ENCODE measurements at places on chromosomes 2 and 18. TPM values are rescaled to one million over a fixed set of nuclear protein-coding genes. Genes with fewer than 3 reads are reported as not detected.

ZAP70 gene
- total RNA-seq = 0.33 TPM

GRCh38 chr2:43885132-43885632 is 46.4 kb downstream of the ABCG8 start:
- no peak for DNase-seq

GRCh38 chr2:205564346-205565141 is 117.8 kb upstream of the NRP2 start:
- peak; percentile 10 for DNase-seq

NYAP2 gene
- not detected for total RNA-seq

GALNT5 gene
- 0.18 TPM for total RNA-seq

STPG4 gene
- not detected for total RNA-seq

DNA sequence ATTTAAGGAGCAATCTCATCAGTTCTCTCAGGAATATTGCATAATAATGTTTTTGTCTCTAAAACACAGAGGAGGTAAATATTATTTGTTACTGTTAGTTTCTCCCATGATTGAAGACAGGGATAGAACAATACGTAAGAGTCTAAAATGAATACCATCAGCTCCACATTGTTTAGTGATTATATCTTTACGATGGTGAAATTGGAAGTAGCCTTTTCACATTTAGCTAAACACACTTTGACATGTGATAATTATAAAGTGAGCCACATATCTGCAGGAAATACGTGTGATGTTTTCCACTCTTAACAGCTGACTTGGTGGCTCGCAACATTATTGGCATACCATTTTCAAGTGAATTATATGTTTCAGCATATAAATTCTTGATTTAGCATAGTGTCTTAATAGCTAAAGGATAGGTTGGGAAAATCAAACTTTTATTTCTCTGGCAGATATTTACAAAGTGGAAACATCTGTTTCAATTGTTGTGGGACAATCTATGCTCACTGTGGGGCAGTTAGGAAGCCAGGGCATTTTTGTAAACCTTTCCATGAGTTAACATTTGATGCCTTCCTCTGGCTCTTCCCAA is 208.1 kb upstream of the RASGRP3 start:
- no peak for DNase-seq

DNA sequence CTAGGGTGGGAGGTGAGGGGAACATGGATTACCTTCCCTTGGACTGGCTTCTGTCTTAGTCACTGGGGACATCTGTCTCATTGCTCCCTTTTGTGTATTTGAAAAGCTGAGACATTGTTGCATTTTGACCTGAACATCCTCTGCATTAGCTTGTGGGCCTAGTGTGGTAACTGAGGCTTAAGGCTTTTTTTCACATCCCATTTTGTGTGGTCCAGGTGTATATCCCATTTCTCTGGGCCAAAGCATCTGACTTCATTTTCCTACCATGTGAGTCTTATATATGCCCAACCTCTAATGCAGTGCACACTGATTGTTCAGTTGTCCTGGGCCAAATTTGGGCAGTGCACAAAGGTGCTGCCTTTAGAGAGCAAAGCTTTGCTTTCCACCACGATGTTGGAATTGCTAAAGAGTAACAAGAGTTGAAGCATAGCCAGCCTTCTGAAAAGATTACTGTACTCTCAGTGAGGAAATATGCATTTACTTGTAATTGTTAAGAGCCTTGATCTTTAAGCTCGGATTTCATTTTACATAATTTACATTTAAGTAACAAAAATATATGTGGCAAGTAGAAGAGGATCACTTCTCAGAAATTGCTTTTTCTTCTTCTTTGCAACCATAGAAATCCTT is 13.3 kb downstream of the PRKCE start:
- DNase-seq = no peak

GALNT13 gene
- 8.7 TPM for total RNA-seq

CCDC68 gene
- 0.10 TPM for total RNA-seq

MRPL44 gene
- 88.1 TPM for total RNA-seq

DNA sequence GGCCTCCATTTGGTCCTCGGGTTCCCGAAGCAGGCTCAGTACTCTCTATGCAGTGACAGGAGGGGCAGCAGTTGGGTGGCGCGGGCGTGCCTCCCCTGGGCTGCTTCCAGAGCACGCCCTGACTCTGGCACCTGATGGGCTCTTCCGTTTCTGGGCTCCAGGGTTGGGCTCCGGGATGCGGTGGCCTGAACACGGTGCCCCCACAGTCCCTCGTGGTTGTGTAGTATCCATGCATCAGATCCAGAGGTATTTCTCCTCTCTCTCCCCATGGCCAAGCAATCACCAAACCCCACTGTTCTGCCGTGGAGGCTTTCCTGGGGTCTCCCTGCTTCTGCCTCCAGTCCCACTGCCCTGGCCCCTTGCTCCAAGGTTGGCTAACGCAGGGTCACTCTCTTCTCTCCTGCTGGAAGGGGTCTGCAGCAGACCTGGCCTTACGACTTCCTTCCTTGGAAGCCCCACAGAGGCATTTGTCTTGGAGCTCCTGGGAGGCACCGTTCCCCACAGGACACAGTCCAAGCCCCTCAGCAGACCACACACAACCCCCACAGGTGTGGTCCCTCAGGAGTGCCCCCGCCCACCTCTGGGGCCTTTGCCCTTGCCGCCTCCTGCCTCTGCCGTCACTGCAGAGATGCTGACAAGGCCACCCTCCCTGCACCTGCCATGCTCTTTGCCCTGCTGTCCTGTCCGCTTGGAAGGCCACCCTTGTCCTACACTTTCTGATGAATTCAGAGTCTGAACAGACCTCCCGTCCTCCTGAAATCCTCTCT is 136.6 kb upstream of the ASB18 start:
- DNase-seq = no peak

- no peak for DNase-seq
Observed at GRCh38 chr2:234198976-234199375, 148.5 kb downstream of the SPP2 start.

FAM237A gene
- total RNA-seq = not detected

DNA sequence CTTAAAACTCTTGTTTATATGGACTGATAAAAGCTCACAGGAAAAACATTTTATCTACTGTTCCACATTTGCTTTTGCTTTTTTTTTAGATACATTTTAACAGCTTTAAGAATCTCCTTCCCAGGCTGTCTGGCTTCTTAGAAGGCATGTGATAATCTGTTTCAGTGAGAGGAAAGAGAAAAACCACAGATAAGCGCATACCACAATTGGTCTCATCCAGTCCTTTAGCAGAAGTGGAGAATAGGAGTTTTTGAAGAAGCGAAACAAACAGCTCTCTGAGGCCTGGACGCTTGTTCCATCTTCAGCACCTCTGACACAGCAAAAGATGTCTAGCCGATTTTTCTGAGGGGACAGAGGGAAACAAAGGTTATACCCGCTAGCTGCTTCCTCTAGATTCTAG is 37.6 kb downstream of the RMC1 start:
- DNase-seq = no peak

DNA sequence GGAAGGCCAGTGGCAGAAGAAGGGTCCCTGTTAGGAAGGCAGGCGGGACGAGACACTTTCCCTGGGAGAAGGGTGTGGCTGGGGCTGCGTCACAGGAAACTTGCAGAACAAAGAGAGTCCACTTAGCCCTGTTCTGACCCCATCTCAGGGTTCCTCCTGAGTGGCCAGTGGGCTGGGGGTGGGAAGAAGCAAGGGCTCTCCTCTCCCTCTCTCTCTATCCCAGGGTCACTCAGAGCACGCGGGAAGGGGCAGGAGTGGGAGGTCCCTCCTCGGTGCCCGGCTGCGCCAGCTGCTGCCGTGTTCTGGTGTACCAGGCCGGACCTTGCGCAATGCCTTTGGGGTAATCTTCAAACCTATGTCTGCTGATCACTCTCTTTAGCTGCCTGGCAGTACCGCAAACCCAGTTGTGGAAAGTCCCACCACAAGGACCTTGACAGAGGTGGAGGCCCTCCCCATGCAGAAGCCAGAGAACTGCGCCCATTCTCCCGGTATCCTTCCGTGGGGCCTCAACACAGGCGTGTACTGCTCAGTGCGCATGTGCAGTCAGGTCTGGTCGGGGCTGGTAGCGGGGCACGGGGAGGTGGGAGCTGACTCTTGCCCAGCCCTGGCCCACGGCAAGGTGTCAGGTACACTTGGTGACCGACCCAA is 47.8 kb upstream of the ST3GAL5 start:
- no peak for DNase-seq

- DNase-seq = no peak
Observed at GRCh38 chr2:18379870-18380269, 180.6 kb downstream of the RDH14 start.

TPGS2 gene
- total RNA-seq = 151 TPM

UBE2E3 gene
- total RNA-seq = 107 TPM

- DNase-seq = peak; percentile 8
Observed at GRCh38 chr2:164430166-164430783, 191.0 kb downstream of the GRB14 start.

SLC9A4 gene
- total RNA-seq = not detected

DNA sequence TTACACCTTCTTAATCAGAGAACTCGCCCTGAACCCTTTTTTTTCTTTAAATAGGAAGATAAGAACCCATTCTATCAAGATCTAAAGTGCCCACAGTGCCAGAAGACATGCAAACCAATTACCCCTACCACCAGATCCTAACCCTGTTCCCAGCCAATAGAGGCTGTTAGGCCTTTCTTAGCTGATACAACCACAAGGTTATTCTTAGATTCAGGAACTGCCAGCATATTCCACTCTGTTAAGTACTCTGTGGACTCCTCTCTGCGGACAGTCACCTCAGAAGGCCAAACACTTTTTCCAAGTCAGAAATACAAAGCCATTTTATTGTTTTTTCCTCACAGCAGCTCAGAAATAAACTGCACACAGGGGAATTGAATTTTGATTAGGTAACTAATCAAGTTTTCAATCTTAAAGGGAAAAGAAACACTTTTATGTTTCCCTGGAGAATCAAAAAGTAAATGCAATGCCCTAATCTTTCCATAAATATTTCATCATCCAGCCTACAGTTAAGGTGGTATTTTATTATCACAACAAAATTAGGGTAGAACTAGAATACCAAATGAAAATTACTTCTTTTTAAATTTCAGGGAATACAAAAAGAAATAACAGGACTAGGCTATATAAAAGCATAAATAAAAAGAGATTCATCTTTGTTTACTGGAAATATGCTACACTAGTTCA is 111.4 kb downstream of the NBAS start:
- peak; percentile 22 for DNase-seq

C18orf32 gene
- total RNA-seq = 21.0 TPM

- peak; percentile 63 for DNase-seq
Observed at GRCh38 chr2:238093181-238094140, 6.7 kb upstream of the ESPNL start.

GRCh38 chr2:235378246-235378645 is 115.6 kb upstream of the AGAP1 start:
- DNase-seq = no peak

GRCh38 chr18:2569338-2570207 is 1.7 kb downstream of the METTL4 start:
- DNase-seq = peak; percentile 31

DNA sequence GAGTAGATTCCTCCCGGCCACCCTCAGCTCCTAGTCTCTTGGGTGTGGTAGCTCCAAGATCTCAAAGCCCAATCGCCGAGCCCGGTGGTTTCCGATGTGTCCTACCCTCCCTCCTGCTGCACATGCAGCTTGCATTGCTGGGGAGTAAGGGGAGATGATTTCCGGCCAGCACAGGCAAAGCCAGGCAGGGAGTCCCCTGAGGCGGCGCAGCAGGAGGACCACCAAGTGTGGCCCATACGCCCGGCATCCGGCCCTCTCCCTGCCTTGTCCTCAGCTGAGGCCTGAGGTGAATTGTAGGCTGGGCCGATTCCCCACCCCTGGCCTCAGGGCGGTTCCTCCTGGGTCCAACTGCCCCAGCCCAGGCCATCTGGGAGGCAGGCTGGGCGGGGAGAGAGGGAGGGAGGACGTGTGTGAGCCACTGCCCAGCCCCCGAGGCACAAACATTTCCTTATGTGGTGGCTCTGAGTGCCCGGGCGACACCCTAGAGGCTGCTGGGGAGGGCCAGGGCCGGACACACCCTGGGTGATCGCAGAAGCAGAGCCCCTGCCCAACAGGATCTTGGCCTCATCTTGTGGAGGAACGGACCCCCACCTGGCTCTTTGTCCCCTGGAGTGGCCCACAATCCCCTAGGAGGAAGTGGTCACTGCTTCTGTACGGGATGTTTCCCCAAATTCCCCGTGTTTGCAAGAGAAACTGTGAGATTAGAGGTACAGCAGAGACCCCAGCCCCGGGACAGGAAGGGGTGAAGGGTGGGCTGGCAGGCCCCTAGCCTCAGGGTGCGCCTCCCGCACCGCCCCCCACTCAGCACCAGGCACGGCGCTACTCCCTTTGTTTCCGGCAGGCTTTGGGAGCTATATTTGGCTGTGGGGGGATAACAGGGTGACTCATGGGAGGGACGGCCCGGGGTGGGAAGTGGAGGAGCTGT is 41.9 kb upstream of the PTMA start:
- peak; percentile 93 for DNase-seq

GRCh38 chr2:46134531-46135227 is 162.5 kb upstream of the EPAS1 start:
- no peak for DNase-seq

GRCh38 chr2:205273627-205274026 is 408.7 kb upstream of the NRP2 start:
- no peak for DNase-seq

GRCh38 chr2:7744827-7745226 is 827.6 kb downstream of the RNF144A start:
- no peak for DNase-seq

DNA sequence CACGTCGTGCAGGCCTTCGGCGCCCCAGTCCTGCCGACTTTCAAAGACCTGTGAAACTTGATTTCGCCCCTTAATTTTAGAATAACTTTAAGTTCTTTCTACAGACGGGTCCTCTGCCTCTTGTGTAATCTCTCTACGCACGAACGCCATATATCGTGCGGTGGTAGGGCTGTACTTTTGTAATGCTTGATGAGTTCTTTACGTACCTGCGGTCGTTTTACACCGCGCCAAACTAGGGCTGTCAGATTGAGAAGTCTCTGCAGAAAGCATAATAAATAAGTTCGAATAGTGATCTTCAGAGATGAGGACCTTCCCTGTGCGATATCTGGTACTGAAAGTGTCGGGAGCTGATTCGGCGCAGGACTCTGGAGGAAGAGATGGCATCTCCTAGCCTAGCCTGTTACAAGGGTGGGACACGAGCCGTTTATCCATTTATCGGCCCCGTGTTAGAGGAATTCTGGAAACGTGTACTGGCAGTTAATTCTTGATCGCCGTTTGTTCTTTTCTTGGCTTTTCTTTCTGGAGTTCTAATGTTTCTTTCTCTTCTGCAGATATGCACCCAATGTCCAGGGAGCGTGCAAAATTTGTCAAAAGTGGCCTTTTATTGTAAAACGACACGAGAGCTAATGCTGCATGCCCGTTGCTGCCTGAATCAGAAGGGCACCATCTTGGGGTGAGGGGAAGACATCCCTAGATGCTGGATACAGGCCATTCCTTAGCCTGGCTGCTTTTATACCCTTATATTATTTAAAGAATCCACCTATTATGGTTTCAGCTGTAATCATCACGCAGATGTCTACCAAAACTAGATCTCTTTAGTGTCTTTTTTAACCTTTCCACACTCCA is 781 bp upstream of the SLC5A6 start:
- DNase-seq = peak; percentile 60

- DNase-seq = no peak
Observed at GRCh38 chr2:200376513-200377354, 70.2 kb downstream of the SPATS2L start.

GRCh38 chr2:172863341-172863740 is 127.7 kb downstream of the RAPGEF4 start:
- DNase-seq = no peak

TDRD15 gene
- total RNA-seq = not detected
